ENCODE measurements at places on chromosomes 16 and 17. TPM values are rescaled to one million over a fixed set of nuclear protein-coding genes. Genes with fewer than 3 reads are reported as not detected.

The SMIM36 gene
- not detected for total RNA-seq

The CCR7 gene
- under 0.01 TPM for total RNA-seq

The NF1 gene
- 78.8 TPM for total RNA-seq

GRCh38 chr17:1639549-1640180 is 5.9 kb downstream of the SCARF1 start:
- DNase-seq = no peak

DNA sequence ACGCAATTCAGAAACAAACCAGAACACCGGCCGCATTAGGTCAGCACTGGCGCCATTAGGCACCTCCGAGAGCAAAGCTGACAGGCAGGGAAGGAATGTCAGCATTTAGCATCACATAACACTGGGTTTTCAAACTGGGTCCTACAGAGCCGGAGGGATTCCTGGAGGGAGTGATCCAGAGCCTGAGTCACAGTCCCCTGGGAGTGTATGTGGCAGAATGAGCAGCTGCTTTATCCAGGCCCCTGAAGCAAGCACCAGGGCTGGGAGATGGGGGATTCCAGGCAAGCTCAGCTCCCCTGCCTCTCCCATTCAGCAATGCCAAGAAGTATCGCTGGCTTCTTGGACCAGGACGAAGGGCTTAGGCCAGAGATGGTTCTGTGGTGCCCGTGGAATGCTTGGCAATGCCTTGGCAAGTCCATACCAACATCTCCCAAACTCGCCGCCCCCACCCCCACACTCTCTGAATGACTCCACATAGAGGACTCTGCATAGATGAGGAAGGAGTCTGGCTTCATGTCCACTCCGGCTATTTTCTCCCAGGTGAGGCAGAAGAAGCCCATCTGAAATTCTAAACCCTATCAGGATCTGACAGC is 20.4 kb downstream of the GAS7 start:
- DNase-seq = peak; percentile 34

GRCh38 chr17:27370776-27371175 is 76.9 kb downstream of the WSB1 start:
- no peak for DNase-seq

GRCh38 chr16:56938664-56939513 is 6.9 kb downstream of the HERPUD1 start:
- no peak for DNase-seq

DNA sequence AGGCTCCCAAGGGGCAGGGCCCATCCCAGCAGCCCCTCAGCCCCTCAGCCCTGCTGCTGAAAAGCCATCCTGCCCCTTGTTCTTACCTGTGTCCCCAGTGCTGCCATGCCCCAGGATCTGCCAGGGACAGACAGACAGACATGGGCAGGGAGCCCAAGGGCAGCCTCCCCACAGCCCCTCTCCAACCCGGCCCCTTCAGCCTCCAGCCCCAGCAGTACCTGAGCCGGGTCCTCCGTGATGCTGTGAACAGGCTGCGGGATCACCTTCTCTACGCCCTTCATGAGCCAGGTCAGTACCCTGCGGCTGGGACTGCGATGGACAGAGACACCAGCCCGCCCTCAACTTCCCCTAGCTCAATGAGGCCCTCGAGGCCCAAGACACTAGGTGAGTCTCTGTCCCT is 8.2 kb downstream of the CNGB1 start:
- DNase-seq = no peak

DNA sequence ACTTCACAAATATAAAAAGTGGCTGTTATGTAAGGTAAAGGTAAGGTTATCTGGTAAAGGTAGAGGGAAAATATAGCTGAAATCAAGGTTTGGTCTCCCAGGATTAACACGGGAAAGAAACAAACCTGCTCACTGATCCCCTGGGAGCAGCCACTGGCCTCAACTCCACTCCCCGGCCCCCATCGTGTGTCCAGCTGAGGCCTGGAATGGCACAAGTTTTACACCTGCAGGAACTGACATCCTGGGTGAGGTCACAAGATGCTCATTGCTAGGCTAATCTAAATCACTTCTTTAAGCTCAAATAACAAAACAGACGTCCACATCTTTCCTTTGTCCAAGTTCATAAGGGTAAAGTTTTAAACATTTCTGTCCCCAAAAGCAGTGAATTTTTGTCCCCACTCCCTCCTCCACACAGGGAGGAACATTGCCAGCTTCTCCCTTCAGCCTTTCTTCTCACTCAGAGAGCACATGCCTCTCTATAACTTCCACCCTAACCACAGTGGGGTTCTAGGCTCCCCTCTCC is 46.3 kb downstream of the ERN1 start:
- no peak for DNase-seq

GRCh38 chr16:82133798-82134197 is 36.2 kb downstream of the MPHOSPH6 start:
- no peak for DNase-seq

DNA sequence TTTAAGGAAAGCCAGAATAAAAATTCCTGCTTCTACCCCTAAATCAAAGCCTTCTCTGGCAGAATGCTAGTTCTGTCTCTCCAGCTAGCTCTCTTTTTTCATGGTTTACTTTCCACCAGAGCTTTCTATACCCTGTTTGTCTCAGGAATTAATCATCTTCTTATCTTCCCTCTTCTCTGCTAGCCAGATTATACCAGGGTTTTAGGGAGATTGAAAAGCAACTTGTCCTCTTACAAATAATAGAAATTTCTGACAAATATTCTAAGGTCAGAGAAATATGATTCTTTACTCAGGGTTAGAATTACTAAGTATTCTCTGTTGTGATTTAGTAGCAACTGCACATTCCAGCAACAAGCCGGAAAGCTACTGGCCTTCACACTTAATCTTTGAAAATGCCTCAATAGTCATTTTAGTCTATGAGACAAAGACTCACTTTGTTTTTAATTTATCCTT is 166.4 kb downstream of the TANC2 start:
- DNase-seq = no peak

GRCh38 chr17:48790607-48791127 is 26.4 kb downstream of the TTLL6 start:
- DNase-seq = no peak
